ENCODE measurements at places on chromosomes 6 and 20. TPM values are rescaled to one million over a fixed set of nuclear protein-coding genes. Genes with fewer than 3 reads are reported as not detected.

DNA sequence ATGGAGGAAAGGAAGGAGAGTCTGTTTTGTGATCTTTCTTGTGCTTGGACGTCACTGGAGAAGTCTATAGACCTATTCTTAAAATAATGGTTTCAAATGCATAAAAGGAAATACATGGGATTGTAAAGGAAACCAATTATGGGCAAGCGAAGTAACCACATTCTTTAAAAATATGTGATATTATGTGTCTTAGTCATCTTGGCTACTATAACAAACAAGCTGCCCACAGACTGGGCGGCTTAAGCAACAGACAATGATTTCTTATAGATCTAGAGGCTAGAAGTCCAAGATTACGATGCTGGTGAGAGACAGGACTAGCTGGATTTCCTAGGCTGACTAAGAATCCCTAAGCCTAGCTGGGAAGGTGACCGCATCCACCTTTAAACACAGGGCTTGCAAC, 49.4 kb upstream of the CD83 start:
- DNase-seq, result no peak

- DNase-seq, result no peak
Observed at GRCh38 chr6:48553467-48554189, 442.6 kb upstream of the PTCHD4 start.

Gene ROMO1
- polyA plus RNA-seq, result 62.7 TPM

Gene TP53TG5
- 1.5 TPM for polyA plus RNA-seq

Gene KCNQ2
- polyA plus RNA-seq, result 16.6 TPM

Gene CLIC5
- 10.2 TPM for polyA plus RNA-seq

Gene SCRT2
- not detected for polyA plus RNA-seq

All from right lung (tissue), 10 donors.